ENCODE measurements at places on chromosomes 5 and 9. TPM values are rescaled to one million over a fixed set of nuclear protein-coding genes. Genes with fewer than 3 reads are reported as not detected.

DNA sequence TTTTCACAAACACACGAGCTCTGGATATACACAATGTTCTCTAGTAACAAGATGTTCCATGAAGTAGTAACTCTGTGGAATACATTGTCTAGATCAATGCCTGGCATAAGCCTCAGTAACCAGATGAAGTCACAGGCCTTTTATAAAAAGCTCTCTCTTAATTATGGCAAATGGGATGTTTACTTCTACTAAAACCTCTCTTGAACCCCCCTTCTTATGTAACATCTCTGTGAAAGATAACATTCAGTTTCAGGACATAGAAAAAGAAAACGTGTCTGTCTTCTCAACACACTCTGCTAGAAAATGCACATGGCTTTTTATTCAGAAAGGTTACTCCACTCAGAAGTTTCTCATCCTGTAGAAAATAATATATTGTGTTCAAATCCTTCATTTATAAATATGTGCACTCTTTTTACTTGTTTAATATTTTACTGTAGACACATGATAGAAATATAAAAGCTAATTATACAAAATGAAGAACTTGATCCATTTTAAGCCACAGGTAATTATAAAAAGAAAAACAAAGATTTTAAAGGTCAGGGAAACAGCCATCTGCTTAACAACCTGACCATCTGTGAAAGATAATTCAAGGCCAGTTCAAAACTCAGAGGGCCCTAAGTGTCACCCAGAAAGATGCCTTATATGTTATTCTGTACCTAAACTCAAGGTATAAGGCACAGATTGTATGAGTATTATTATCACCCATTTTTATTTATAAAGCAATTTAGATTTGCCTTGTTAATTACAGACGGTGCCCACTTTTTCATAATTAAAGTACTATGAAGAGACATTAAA lies 812.0 kb downstream of the CDH18 start:
- DNase-seq: no peak

- DNase-seq: peak; percentile 60
Observed at GRCh38 chr9:126499005-126499910, 114.5 kb upstream of the LMX1B start.

GRCh38 chr9:134247918-134248631 lies 78.2 kb upstream of the RXRA start:
- no peak for DNase-seq

DNA sequence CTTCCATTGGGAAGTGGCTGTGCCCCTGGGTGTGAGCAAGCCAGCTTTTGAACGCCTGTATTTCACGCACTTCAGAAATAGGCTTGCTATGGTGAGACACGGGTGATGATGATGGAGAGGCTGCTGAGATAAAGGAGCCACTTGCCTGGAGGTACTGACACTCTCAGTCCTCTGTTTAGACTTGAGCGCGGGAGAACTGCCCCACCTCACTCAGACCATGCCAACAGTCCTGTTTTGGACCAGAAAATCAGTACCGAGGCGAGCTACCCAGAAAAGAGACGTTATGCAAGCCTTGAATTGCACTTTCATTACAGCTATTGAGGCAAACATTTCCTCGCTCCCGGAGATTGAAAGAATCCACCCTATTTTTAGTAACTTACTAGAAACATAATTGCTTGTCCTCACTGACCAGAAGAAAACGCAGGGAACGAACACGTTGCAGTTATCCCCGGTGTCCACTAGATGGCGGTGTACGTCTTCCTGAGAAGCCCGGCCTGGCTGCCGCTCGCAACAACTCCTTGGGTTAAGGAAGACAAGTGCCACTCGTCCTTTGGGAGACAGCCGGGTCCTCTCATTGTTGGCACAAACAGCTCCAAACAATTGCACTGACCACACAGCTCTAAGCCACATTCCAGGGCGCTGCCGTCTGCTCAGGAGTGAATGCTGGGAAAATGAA lies 142.4 kb downstream of the PSAT1 start:
- peak; percentile 88 for DNase-seq

- DNase-seq: no peak
Observed at GRCh38 chr5:37881359-37881758, 41.5 kb upstream of the GDNF start.

DNA sequence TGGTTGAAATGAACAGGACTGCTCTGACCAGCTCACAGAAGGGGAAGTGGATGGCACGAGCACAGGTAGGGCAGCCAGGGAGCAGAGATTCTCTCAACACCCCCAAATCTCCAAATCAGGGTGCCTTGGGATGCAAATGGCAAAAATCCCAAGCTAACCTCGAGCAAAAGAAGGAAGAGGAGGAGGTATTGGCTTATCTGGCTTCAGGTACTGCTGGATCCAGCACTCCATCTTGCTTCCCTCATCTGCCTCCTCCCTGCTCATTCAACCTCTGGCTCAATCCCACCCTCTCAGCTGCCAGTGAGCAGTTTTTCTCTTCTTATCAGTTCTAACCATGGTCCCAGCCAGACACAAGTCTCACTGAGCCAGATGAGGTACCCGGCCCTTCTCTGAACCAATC lies 41.6 kb upstream of the GGTA1 start:
- no peak for DNase-seq

DNA sequence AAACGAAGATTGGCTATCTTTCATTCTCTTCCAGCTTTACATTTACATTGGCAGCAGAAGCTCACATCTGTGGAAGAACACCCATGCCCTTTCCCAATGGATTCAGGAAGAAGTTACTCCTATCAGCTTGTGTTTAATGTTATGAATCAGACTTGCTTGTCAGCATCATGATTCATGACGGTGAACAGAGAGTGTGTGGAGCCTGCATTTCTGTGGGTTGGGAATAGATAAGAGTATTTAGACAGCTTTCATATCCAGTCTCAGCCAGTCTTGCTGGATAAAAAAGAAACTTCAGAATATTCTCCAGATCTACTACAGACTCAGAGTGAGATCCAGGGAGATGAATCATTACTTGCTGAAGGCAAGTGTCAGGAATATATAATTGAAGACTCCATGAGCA lies 812.9 kb upstream of the ZNF608 start:
- peak; percentile 99 for DNase-seq

DNA sequence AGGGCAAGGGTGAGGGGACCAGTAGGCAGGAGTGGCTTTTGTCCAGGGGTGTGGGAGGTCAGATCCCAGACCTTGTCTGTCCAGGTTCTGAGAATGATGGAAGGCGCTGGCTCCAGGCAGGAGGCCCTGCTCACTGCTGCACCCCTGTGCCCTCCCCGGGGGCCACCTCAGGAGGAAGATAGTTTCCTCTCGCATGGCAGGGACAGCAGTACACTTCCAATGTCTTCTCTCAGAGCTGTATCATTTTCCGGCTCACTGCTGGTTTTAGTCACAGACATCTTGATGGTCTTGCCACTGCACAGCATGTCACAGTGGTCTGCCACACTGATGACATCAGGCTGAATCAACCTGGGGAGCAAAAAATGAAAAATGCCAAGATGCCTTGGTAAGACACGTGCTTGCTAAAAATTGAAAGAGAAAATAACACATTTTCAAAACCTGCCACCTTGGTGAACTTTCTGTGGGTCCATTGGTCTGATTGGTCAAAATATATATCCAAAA lies 3.3 kb upstream of the SLC6A3 start:
- DNase-seq: no peak

GRCh38 chr5:88602584-88602983 lies 280.4 kb downstream of the MEF2C start:
- no peak for DNase-seq

Gene LRRC19
- 2.9 TPM for total RNA-seq

Gene SLC34A3
- not detected for total RNA-seq

Gene SMIM33
- 0.72 TPM for total RNA-seq

Gene MSX2
- total RNA-seq: 8.2 TPM

Gene RGS7BP
- total RNA-seq: 1.7 TPM
